ENCODE measurements at places on chromosomes 2 and 18. TPM values are rescaled to one million over a fixed set of nuclear protein-coding genes. Genes with fewer than 3 reads are reported as not detected.

DNA sequence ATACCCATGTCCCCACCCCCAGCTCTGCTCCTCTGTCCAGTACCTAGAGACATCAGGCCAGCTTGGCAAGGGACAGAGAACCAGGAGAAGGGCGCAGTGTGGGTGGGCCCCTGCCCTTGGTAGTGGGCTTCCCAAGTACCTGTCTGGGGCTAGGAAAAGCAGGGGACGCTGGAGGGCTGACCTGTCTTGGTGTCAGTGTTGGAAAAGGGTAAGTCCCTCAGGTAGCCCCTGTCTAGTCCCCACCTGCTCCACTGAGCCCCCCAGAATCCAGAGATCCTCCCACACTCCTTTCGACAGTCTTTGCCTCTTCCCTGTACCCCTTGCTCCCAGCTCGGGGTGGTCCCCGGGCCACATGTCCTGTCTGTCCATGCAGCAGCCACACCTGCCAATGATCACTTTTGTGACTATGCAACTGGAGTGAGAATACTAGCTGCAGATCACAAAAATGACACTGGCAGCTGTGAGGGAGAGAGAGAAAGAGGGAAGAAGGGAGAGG lies 14.6 kb downstream of the DNAJB2 start:
- no peak for ATAC-seq

The HEATR5B gene
- 32.1 TPM for total RNA-seq

The CIDEA gene
- 0.31 TPM for total RNA-seq

DNA sequence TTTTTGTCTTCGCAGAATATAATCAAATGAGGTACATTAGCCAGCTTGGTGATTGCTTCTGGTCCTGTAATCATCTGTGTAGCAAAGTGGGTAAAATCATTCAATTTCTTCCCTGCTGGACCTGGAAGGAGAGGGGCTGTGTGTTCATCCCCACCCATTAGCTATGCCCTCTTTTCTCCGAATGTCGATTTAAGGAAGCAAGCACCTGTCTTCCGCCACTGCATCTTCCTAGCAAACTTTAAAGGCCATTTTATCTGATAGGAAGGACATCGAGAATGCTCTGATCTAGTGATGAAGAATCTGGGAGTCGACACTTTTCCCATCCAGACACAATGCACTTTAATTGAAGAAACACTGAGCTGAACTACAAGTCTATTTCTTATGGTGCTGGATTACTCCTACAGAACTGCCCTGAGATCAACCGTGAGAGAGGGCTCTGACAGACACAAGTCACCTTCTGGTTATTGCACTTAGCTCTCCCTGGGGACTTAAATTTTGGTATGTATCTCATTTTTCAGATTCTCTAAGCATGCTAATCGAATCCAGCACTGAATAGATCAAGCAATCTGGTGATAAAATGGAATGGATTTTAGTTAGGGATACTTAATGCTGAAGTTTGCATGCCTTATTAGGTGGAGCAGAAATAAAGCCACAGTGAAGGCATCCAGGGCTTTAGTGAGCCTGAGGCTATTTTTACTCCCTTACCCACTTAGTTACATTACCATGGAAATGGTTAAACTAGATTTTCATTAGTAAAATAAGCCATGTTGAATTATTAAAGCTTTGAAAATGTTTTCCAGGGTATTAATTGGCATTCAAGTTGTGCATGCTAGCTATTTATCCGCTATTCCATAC lies 1.3 kb downstream of the NYAP2 start:
- no peak for ATAC-seq

- ATAC-seq, result no peak
These were observed 43.1 kb upstream of the RTN4 start for GRCh38 chr2:55093381-55093780.

The HSBP1L1 gene
- 10.9 TPM for total RNA-seq

Data from gastroesophageal sphincter (tissue), 4 donors.